ENCODE measurements at places on chromosomes 1 and 21.
A peak's percentile ranks its signal among the peaks of the same experiment; 100 is the strongest.

DNA sequence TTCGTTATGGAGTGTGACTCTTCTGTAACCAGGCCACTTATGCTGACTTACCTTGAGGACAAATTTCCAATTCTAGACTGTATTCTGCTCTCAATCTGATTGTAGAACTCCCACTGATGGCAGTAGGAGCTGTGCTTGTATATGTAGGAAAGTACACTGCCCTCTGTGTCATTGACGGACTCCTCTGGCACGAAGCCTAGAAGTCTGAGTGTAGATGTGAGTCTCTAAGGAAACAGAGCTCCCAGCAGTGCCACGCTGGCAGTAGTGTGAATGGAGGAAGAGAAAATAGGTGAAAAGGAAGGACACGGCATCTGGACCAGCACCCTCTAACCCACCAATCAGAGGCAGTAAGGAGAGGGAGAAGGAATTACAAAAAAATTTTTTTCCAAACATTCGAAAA is 130.4 kb upstream of the ADGRL2 start:
- DNase-seq: no peak

GRCh38 chr1:33852711-33853110 is 11.2 kb upstream of the HMGB4 start:
- DNase-seq: no peak

GRCh38 chr1:38941527-38942019 is at the start of gene RHBDL2:
RHBDL2 (minus strand) TSS chr1:38941830; CDS start chr1:38919212, 22,618 bp downstream.
- no peak for DNase-seq

DNA sequence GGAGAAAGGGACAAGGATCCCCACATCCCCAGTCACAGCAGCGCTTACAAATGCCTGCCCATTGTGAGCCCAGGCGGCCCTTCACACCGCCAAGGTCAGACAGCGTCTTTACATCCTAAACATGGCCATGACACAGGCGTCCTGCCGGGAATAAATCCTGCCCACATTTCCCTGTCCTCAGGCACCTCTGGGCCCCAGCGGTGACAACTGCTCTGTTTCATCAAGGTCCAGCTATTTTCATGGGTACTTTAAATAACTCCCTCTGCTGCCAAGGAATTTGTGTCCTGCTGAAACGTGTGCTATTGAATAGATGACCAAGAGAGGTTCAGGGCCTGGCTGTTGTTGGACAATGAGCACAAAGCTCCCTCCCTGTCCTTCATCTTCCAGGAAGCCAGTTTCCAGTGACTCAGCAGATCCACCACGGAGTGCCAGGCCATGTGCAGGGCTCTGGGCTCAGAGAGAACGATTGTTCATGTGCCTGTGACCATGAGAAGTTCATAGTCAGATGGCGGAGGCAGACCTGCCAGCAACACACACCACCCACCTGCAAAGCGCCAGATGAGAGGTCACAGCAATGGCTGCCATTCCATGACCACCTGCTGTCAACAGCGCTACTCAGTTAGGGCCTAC is 195.8 kb downstream of the MATN1 start:
- no peak for DNase-seq

DNA sequence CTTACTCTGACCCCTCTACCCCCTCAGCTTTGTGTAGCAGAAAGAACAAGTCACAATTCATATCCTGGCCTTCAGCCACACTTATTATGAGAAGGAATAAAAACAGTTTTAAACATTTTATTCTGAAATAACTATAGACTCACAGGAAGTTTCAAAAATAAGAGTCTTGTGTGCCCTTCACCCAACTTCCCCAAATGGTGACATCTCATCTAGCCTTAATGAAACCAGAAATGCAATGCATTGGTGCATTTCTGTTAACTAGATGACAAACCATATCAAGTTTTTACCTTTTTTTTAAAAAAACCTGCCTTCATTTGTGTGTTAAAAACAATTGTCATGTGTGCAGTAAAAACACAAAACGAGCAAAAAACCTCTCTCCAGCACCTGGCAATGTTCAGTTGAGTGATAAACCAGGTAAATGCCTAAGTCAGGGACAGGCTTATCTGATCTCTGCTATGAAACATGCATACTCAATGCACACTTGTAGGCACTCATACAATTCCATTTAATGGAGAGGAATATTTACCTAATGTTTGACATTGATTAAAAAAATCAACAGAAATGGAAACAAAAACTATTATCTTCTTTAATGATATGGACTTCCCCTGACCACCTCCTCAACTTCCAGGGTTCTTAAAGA is 51.5 kb downstream of the SH3BGR start:
- DNase-seq: no peak

DNA sequence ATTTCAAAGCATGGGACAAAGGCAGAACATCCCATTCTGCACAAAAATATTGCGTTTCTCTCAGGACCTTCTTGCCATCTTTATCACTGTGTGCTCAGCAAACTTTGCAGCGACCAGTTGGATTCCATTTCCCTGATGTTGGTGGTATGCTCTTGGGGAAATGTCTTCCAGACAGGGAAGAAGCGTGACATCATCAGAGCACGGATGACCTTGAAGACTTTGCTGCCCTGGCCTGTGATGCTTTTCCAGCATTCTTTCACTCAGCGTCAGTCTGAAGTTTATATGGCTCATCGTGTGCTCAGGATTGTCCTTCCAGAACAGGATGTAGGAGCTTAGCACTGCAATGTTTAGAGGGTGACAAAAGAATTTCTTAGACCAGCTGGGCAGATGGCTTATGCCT is 131.4 kb upstream of the F3 start:
- no peak for DNase-seq

DNA sequence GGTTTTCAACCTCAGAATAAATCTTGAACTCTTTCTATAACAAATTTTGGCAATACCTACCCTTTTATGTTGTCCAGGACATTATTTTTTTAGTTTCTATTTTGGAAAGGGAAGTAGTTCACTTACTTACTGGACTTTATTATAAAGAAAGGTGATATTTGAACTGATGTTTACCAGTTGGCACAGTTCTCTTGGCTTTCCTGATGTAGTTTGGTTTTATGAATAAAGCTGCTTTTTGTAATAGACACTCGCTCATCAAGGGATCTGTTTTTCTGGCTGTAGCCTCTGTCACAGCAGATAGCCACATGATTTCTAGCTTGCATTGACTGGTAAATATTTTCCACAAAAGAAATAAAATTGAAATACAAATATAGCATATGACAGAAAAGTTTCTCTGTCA is 40.9 kb upstream of the METTL18 start:
- no peak for DNase-seq

DNA sequence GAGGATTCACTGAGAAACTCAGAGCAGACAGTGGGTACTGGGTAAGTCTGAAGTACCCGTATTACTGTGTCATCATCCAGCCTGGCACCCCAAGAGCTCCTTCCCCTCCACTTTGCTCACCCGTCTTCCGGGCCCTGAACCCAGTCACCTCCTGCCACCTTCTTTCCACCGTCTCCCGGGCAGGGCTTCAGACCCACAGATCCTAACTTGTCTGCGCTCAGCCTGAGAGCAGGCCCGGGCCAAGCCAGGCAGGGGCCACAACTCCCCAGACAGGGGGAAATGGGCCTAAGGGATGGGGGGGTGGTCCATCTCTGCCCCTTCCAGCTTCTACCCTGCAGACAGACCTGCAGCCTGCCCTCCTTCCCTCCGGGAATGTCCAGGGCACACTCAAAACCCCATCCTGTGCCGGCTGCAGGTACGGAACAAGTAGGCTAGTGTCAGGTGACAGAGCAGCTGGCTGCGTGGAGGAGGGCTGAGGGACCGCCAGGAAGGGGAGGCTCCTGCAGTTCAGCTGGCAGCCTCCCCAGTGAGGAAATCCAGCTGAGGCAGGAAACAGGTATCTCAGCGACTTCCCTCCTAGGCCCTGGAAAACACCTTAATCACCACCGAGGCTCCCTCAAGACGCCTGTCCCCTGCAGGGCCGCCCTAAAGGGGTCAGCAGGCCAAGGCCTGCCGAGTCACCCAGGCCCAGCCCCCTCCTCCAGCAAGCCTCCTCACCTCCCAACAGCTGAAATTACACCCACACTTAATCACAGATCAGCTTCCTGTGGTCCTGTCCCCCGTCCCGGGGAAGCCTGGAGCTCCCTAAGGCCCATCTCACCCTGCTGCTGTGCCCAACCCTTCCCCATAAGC is 3.5 kb downstream of the HSPG2 start:
- DNase-seq: no peak

- no peak for DNase-seq
Measured at GRCh38 chr1:199759268-199759730, 268.2 kb upstream of the NR5A2 start.

- DNase-seq: no peak
Measured at GRCh38 chr1:169414952-169415351, 12.3 kb downstream of the CCDC181 start.

DNA sequence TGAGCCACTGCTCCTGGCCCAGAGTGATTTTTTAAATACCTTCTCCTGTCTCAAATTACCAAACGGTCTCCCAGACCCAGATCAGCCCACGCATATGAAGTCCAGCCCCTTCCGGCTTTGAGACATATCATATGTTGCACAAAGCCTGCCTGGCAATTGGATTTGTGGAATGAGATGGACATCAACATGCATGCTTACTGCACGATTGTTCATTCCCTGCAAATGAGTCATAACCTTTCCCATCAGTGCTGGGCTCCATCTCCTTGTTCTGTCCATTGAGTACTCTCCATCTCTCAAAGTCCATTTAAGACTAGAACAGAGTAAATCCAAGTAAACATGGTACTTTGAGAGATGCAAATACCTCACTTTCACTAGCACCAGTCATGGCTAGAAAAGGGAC is 612.2 kb upstream of the USP24 start:
- no peak for DNase-seq

DNA sequence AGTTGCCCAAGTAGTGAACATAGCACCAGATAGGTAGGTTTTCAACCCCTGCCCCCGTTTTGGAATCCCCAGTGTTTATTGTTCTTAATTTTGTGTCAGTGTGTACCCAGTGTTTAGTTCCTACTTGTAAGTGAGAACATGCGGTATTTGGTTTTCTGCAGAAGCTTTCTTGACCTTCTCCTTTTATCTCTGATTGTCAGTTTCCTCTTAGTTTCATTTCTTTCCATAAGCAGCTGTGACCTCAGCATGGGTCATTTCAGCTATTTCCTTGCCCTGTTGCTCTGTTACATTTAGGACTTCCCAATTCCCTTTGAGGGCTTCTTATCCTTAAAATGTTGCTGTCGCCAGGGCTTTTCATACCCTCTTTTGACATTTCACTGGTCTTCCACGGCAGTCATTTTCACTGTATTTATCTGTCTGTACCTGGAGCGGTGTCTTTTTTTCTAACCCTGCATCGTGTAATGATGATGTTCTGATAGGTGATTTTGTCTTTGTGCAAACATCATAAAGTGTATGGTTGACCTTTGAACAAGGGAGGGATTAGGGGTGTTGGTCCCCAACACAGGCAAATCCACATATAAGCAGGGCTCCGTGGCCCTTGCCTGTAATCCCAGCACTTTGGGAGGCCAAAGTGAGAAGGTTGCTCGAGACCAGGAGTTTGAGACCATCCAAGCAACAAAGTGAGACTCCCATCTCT is 15.0 kb downstream of the ITSN1 start:
- DNase-seq: no peak

- no peak for DNase-seq
Measured at GRCh38 chr1:60427701-60428100, 354.1 kb upstream of the C1orf87 start.

- DNase-seq: no peak
Measured at GRCh38 chr1:198604975-198605374, 33.9 kb upstream of the PTPRC start.

- DNase-seq: no peak
Measured at GRCh38 chr1:14437417-14437918, 161.0 kb upstream of the KAZN start.

- DNase-seq: no peak
Measured at GRCh38 chr1:2820731-2821372, 19.4 kb upstream of the TTC34 start.

- peak; percentile 54 for DNase-seq
Measured at GRCh38 chr1:12600880-12601633, 17.0 kb downstream of the DHRS3 start.

DNA sequence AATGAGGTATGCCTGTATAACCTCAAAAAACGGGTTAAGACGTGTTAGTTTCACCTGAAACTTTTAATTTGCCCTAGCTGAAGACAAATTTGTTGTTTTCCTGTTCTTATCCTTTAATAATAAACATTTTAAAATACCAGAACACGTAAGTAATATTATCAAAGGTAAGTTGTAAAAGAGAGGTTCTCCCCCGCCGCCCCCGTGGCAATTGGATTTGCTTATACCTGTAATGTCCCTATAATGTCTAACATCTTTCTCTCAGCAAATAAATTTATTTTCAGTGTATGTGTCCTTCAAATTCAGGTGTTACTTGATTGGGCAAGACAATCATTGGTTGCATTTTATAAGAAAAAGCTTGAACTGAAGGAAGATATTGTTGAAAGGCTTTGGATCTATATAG is 5.9 kb downstream of the URB2 start:
- no peak for DNase-seq
